Activated CD4-positive, CD25-positive, alpha-beta regulatory T cell (primary cell): ENCODE measurements at places on chromosomes 6 and 20.

DNA sequence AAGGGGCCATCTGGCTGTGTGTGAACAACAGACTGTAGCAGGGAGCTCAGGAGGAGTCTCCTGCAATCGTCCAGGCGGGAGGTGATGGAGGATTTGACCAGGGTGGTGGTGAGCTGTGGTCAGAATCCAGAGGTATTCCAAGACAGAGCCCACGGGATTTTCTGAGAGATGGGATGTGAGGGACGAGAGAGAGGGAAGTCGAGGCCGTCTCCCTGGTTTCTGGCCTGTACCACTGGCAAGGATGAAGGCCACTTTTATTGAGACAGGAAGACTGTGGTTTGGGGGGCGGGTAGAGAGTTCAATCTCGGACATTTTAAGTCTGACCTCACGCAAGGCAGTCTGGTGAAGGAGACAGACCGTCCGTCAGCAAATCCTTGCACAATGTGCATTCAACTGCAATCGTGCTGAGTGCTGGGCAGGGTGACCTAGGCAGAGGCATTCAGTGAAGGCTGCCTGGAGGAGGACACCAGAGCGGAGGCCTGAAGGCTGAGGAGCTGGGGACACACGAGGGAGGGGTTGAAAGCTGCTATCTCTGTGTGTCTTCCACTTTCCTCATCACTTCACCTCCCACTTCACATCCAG is 53.9 kb downstream of the PREX1 start:
- DNase-seq, result no peak

GRCh38 chr6:41232667-41233066 is 4.5 kb downstream of the TREML4 start:
- no peak for DNase-seq

GRCh38 chr6:164889980-164890379 is 419.4 kb downstream of the C6orf118 start:
- DNase-seq, result no peak

- DNase-seq, result no peak
Measured at GRCh38 chr6:151166180-151166579, 73.6 kb upstream of the AKAP12 start.

DNA sequence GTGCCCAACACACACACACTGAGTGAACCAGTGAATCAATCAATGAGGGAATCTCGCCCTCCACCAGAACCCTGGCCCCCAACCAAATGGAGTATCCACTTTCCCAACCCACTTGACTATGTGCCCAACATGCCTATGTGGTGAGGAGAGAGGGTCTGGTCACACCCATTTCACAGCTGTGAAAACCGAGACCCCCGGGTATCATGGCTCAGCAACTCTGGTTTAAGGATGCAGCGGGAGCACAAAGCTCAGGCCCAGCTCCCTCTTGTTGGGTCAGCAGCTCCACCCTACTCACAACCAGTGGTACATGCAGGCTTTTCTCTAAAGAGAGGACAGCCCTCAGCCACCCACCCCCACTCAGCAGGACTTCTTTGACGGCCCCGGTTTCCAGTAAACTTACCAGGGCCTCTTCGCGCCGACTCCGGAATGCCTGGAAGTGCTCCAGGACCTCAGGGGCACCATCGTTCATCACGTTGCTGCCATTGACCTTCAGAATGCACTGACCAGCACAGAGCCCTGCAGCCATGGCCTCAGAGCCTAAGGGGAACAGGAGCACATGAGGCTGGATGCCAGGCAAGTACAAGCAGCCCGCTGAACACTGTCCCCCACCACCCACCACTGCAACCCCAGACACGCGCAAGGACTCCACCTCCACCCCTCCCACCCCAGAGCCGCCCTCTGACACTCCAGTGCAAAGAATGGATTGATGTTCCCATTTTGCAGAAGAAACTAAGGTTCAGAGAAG is 174.7 kb downstream of the PREX1 start:
- no peak for DNase-seq

- no peak for DNase-seq
Measured at GRCh38 chr20:52031206-52031562, 160.4 kb downstream of the ZFP64 start.

DNA sequence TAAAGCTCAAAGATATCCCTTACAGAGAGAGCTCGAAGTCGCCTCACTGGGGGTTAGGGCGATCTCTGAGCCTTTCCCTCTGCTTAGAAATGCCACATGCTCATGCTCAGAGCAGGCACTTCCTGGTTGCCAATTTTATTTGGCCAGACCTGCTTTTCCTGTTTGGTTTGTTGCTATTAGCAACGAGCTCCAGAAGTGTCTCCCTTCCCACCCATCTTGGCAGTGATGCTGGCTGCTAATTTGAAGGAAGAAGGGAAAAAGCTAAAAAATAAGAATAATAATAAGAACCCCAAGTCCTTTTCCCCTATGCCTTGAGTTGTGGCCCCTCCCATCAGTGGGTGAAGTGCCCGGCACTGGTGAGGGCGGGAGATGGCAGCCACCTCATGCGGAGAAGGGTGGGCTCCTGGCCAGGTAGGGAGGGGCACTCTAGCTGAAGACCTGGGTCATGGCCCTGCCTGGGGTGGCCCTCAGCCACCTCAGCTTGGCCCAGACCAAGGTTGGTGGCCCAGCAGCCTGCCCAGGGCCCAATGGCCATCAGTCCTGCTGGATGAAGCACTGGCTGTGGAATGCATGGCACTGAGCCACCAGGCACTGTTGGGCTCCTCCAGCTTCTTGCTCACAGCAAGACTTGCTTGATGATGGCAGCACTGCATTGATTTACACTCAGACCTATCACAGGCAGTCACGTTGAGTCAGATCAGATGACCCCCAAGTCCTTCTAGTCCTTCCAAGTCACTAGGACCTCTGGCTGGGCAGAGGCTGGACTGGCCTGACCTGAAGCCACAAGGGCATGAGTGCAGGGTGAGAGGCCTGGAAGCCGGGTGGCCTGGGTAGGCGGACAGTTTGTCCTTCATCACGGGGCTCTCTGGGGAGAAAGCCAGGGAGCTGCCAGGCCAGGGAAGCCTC is 79.0 kb downstream of the SYNJ2 start:
- no peak for DNase-seq

GRCh38 chr6:168774381-168774780 is 333.4 kb downstream of the SMOC2 start:
- DNase-seq, result no peak

DNA sequence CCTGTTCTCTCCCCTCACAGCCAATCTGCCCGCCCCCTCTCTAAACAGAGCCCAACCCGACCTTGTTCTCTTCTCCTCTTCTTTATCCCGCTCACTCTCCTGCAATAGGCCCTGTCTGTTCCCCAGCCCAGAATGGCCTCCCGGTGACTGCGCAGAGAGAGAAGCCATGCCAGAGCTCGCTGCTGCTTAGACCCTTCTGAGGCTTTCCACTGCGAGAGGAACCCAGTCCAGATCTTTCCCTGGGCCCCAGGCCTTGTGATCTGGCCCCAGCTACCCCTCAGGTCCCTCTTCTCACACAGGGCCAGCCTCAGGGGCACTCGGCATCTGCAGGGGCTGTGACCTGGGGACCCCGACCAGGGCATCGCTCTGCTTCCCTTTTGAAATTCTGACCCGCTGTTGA is 58.1 kb downstream of the TMEM242 start:
- DNase-seq, result no peak

DNA sequence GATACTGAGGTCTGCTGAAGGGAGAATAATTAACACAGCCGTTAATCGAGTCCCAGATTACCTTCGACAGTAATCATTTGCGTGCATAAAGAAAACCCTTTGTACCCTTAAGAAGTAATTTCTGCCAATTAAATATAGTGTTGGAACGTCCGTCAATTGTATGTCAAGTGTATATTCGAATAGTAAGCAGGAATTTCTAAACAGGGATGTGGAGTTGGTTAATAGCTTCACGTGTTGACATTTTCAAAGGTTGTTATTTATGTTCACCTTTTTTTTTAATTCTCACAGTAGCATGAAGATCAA is 798 bp upstream of the SNAP91 start:
- no peak for DNase-seq

DNA sequence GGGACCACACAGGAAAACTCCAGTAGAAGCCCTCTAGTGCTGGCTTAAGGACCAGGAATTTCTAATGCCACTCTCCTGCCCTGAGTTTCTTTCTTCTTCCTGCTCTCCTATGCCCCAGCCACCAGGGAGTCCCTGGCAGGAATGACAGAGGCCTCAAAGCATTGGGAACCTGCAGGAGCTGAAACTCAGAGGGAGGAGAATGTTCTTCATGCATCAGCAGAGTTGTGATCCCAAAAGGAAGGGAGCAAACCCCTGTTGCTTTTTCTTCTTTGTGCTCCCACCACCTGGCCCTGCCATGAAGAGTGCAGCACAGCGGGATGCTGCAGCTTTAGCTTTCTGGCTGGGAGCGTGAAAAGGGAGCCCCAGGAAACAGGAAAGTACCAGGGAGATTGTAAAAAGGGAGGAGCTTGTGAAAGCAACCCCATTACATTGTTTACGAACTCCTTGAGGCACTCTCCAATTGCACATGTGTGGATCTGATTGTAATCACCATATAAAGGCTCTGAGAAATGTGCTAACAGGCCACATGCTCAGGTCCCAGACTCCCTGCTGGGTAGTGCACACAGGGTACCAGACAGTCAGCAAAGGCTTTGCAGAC is 34.7 kb upstream of the FKBP1A start:
- no peak for DNase-seq

DNA sequence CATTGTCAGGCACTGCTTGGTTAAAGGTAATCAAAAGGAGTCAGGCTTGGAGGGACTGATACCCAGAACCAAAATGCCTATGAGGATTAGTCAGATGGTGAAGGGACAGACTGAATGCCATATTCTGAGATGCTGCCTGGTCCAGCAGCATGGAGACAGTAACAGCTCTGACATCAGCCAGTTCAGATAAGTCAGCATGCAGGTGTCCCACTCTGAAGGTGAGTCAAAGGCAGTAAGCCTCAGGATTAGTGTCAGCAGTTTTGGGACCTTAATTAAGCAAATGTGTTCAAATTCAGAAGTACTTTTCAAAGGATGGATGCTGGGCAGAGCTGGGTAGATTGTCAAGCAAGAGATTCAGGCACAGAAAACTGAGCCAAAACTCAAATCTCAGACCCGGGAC is 198.4 kb downstream of the RPS12 start:
- no peak for DNase-seq

DNA sequence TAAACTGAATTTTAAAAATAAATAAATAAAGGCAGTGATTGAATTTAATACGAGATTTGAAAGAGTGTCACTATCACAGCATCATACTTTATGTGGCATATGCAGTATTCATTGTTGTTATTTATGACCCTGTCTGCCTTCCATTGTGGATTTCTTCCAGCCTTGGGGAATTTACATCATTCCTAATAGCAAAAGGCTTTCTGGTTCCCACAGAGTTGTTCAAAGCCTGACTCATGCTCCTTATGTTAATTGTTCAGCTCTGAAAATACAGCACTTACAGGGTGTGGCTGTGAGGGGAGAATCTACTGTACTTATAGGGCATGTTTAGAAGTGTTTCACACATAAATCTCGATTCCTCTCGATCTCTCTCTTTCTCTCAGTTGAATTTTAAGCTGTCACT is 54.4 kb downstream of the JAG1 start:
- DNase-seq, result no peak
